ENCODE measurements at places on chromosomes 2 and 18. TPM values are rescaled to one million over a fixed set of nuclear protein-coding genes. Genes with fewer than 3 reads are reported as not detected.

The KCNJ13 gene
- total RNA-seq, result 2.5 TPM

The GALNT3 gene
- 24.0 TPM for total RNA-seq

DNA sequence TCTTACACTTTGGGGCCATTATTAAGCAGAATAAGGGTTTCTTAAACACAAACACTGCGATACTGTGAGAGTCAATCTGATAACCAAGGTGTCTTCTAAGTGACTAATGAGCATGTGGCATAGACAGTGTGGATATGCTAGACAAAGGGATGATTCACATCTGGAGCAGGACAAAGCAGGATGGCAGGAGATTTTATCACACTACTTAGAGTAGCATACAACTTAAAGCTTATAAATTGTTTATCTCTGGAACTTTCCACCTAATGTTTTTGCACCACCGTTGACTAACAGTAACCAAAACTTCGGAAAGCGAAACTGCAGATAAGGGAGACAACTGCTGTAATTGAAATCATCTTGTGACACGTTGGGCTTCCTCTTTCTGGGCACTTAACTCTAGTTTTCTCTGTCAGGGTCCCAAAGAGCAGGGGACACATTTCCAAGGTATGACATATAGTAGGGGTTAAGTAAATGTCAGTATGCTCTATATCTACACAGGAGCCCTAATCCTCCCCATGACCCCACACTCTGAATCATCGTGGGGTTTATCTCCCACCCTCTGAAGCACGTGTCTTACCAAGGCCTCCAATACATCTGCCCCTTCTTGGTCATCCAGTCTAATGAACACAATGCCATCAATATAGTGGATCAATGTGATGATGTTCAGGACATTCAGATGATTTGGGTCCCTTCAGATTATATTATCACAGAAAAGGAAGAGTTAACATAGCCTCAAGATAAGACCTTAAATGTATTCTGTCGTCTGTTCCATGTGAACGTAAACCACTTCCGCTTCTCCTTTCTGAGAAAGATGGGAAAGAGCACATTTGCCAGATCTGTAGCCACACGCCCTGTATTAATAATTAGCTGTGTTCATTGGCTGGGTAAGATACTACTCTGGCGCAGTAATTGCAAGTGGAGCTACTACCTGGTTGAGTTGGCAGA, 78.7 kb downstream of the FTCDNL1 start:
- no peak for DNase-seq

- no peak for DNase-seq
These were observed 40.6 kb upstream of the ACYP2 start for GRCh38 chr2:54074606-54075341.

The NOTO gene
- total RNA-seq, result not detected

DNA sequence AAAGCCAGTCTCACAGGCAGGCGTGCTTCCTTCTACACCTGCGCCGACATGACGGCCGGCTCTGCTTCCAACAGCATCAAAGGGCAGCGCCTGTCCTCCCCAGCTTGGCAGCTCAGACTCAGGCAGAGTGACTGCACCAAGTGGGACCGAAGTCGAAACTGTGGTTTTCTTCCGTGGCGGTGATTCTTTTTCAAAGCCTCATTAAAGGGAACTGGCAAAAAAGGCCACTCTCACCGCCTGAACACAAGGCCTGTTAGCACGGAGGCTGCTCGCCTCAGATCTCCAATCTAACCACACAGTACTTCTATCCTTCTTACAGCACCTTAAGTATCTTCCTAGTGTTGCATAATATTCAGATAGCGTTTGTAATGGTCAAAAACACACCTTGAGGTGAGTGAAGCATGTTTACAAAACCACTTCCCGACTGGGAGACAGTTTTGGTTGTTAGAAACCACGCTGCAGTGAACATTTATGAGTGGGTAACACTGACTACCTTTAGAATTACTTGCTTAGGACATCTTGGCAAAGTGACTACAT, 236.4 kb downstream of the HDAC4 start:
- peak; percentile 27 for DNase-seq

The CYP26B1 gene
- 83.3 TPM for total RNA-seq

The FAHD2A gene
- 16.4 TPM for total RNA-seq

GRCh38 chr2:20677301-20678085, 10.5 kb downstream of the GDF7 start:
- no peak for DNase-seq

GRCh38 chr2:161873707-161874106, 200.3 kb downstream of the DPP4 start:
- DNase-seq, result no peak

Measured in suprapubic skin (tissue), 4 donors.